Mesothelial cell of epicardium (in vitro differentiated cells): ENCODE measurements at places on chromosomes 1 and 21.
A peak's percentile ranks its signal among the peaks of the same experiment; 100 is the strongest.

DNA sequence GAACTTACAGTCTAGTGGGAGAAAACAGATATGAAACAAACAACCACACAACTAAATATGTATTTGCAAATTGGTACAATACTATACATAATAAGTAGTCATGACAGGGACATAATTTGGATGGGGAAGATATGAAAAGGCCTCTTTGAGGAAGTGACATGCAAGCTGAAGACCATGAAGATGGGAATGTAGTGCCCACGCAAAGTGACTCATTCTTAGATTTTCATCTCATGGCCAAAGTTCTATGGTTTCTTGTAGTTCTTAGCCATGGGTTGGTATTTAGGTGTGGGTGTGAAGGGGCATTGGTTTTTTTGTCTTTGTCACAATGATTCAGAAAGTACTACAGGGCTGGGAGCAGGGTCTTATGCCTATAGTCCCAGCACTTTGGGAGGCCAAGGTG is 105.4 kb upstream of the FAM78B start:
- H3K4me1 ChIP-seq = no peaks in the 10 kb centered on the region
- no peaks in the 10 kb centered on the region for H3K36me3 ChIP-seq
- no peak for DNase-seq
- no peaks in the 10 kb centered on the region for H3K27me3 ChIP-seq
- no peak overlapping the region for H3K27ac ChIP-seq

DNA sequence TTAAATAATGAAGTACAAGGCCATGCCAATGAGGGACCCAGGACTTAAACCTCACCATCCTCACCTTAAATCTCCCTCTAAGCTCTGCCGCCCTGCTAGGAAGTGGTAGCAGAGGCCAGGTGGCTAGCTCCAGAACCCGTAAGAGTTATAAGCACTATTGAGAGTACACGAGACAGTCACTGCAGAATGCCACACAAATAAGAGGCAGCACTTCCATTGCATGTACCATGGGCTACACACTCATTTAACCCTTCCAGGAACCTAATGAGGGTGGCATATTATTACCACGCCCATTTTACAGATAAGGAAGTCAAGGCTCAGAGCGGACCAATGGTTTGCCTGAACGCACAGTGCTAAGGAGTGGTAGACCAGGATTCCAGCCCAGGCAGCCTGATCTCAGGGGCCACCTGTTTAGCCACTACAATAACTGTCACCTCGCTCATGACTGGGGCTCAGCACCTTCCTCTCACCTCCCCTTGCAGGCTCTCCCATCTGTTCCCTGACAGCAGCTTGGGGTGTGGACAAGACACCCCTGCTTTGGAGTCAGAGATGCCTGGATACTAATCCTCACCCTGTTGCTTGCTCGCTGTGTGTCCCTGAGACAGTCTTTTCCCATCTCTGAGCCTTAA is 54.8 kb upstream of the ID3 start:
- peaks cover 9% of the 10 kb centered on the region for H3K27me3 ChIP-seq
- H3K4me3 ChIP-seq = no peak overlapping the region
- no peak for DNase-seq
- H3K4me1 ChIP-seq = no peaks in the 10 kb centered on the region
- H3K36me3 ChIP-seq = no peaks in the 10 kb centered on the region

GRCh38 chr21:32207406-32207716 is 71.5 kb downstream of the MIS18A start:
- H3K4me3 ChIP-seq = no peak overlapping the region
- DNase-seq = no peak
- no peak overlapping the region for H3K27ac ChIP-seq
- H3K27me3 ChIP-seq = no peaks in the 10 kb centered on the region

- H3K36me3 ChIP-seq = no peaks in the 10 kb centered on the region
- H3K27ac ChIP-seq = no peak overlapping the region
- no peak overlapping the region for H3K4me3 ChIP-seq
- peak; percentile 77 for DNase-seq
- peaks cover 18% of the 10 kb centered on the region for H3K4me1 ChIP-seq
- peaks cover 4% of the 10 kb centered on the region for H3K27me3 ChIP-seq
These were observed 13.0 kb downstream of the CCDC190 start for GRCh38 chr1:162847839-162848453.

GRCh38 chr1:172781513-172782140 is 122.7 kb downstream of the FASLG start:
- H3K27me3 ChIP-seq = no peaks in the 10 kb centered on the region
- H3K4me1 ChIP-seq = peaks cover 23% of the 10 kb centered on the region
- H3K4me3 ChIP-seq = no peak overlapping the region
- no peak overlapping the region for H3K27ac ChIP-seq
- peaks cover 8% of the 10 kb centered on the region for H3K36me3 ChIP-seq

GRCh38 chr1:15172405-15173259 is 19.1 kb downstream of the TMEM51 start:
- H3K27ac ChIP-seq = peak overlapping the region; percentile 45
- H3K4me1 ChIP-seq = peaks cover 19% of the 10 kb centered on the region
- no peak for DNase-seq
- no peaks in the 10 kb centered on the region for H3K36me3 ChIP-seq
- H3K27me3 ChIP-seq = no peaks in the 10 kb centered on the region

- H3K4me1 ChIP-seq = peaks cover 50% of the 10 kb centered on the region
- no peak overlapping the region for H3K4me3 ChIP-seq
- H3K27me3 ChIP-seq = no peaks in the 10 kb centered on the region
- DNase-seq = no peak
- peak overlapping the region; percentile 85 for H3K27ac ChIP-seq
- H3K36me3 ChIP-seq = no peaks in the 10 kb centered on the region
These were observed 114.4 kb upstream of the GADD45A start for GRCh38 chr1:67570486-67571143.

DNA sequence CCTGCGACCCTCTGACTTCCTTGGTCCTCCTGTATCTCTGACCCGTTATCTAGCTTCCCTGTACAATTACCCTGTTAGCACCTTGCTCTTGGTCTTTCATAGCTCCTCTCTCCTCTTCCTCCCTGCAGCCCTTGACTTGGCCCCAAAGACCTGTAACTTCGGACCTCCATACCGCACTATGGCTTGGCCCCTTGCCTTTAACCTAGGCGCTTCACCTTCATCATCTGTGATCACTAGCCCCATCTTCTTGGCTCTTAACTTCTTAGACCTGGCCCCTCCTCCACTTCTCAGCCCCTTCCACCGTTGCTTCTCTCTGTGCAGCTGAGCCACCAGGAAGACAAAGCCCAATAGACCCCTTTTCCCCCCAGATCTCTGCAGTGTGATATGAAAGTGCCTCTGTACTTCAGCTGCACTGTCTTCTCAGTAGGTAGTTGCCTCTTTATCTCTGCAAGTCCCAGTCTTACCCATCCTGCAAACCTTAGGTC is 740 bp downstream of the ZNF691 start:
- peaks cover 19% of the 10 kb centered on the region for H3K4me1 ChIP-seq
- H3K27ac ChIP-seq = peak overlapping the region; percentile 80
- H3K36me3 ChIP-seq = peaks cover 37% of the 10 kb centered on the region
- peak overlapping the region; percentile 91 for H3K4me3 ChIP-seq
- no peak for DNase-seq
- no peaks in the 10 kb centered on the region for H3K27me3 ChIP-seq

- no peak overlapping the region for H3K4me3 ChIP-seq
- no peaks in the 10 kb centered on the region for H3K4me1 ChIP-seq
- no peaks in the 10 kb centered on the region for H3K36me3 ChIP-seq
- H3K27me3 ChIP-seq = peaks cover 40% of the 10 kb centered on the region
These were observed 474.5 kb downstream of the DSCAM start for GRCh38 chr21:40372506-40372905.

DNA sequence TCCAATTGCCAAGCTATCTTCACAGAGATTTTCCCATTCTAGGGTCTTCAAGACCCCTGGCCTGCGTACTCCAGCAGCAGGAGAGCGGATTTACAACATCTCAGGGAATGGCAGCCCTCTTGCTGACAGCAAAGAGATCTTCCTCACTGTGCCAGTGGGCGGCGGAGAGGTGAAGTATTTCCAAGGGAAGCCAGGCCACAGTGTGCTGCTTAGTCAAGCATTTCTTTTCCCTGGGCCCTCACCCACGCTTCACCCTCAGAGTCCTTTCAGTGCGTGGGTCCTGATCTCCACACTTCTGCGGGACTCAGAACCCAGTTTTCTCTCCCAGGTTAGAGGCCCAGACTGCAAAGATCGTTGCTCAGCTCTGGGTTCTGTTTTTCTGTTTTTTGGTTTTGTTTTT is 13.1 kb downstream of the CDCA8 start:
- DNase-seq = no peak
- peaks cover 36% of the 10 kb centered on the region for H3K36me3 ChIP-seq
- H3K4me3 ChIP-seq = no peak overlapping the region
- H3K27ac ChIP-seq = no peak overlapping the region
- H3K27me3 ChIP-seq = no peaks in the 10 kb centered on the region
- no peaks in the 10 kb centered on the region for H3K4me1 ChIP-seq

DNA sequence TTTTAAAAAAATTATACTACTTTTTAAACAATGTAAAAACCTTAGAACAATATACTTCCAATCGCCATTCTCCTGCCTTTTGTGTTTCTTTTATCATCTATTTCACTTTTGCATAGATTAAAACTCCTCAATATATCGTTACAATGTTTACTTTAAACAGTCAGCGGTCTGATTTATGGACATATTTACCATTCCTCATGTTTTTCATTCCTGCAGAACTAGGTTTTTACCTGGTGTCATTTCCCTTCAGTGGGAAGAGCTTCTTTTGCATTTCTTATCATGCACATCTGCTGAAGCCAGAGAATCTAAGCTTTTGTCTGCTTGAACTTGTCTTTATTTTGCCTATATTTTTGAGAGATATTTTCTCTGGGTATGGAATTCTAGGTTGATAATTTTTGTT is 277.4 kb upstream of the PLXNA2 start:
- no peaks in the 10 kb centered on the region for H3K36me3 ChIP-seq
- peaks cover 17% of the 10 kb centered on the region for H3K4me1 ChIP-seq
- H3K4me3 ChIP-seq = no peak overlapping the region

DNA sequence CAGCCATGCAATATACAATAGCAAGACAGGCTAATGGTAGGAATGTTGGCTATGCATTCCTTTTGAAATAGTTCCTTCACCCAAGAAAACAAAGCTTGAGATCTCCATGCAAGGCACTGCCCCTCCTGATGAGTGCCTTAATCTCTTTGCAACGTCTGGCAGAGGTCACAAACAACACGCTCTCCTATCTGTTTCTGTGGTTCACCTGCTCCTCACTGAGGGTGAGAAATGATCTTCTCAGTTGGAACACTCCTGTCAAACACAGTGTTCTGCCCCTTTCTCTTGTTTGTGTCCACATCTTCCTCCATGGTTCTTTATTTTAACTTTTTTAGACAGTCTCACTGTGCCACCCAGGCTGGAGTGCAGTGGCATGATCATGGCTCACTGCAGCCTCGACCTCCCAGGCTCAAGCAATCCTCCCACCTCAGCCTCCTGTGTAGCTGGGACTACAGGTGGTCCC is 21.2 kb upstream of the XPR1 start:
- peaks cover 29% of the 10 kb centered on the region for H3K4me1 ChIP-seq
- no peak for DNase-seq
- H3K36me3 ChIP-seq = no peaks in the 10 kb centered on the region
- H3K4me3 ChIP-seq = no peak overlapping the region
- H3K27me3 ChIP-seq = no peaks in the 10 kb centered on the region

- no peak overlapping the region for H3K4me3 ChIP-seq
- H3K36me3 ChIP-seq = no peaks in the 10 kb centered on the region
- peaks cover 2% of the 10 kb centered on the region for H3K4me1 ChIP-seq
- no peaks in the 10 kb centered on the region for H3K27me3 ChIP-seq
- H3K27ac ChIP-seq = no peak overlapping the region
These were observed 73.3 kb upstream of the KLHDC7A start for GRCh38 chr1:18407166-18408045.

DNA sequence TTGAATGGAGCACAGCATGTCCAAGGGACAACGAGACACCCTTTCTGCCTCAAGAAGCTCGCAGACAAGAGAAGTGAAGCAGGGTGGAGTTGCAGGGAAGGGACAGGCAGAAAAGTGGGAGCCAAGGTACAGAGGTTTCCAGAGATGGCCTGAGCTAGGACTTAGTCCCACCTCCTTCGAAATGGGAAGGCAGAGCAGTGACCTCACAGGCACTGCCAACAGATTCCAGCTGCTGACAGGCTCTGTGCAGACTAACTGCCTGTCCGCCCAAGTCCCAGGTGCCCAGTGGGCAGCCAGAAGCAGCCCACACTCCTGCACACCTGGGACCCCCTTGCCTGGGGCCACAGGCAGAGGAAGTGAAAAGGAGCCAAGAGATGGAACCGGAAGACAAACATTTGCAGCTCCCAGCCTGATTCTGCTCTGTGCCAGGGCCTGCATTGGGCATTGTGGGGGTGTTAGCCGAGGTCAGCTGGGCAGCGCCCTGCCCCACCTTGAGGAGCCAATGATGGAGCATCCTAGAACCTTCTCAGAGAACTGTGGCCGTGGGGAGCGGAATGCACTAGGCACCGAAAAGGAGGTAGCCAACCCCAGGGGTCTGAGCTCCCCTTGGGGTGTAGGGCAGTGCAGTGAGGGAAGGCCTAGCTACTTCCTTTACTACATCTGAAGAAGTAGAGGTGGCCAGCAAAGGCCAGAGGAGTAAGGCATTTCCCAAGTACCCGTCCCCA is 27.5 kb upstream of the RSPO1 start:
- H3K4me3 ChIP-seq = no peak overlapping the region
- no peak for DNase-seq
- peaks cover 30% of the 10 kb centered on the region for H3K27me3 ChIP-seq
- H3K36me3 ChIP-seq = no peaks in the 10 kb centered on the region

- H3K36me3 ChIP-seq = no peaks in the 10 kb centered on the region
- DNase-seq = no peak
- no peaks in the 10 kb centered on the region for H3K27me3 ChIP-seq
- H3K4me3 ChIP-seq = peak overlapping the region; percentile 7
These were observed 436.5 kb upstream of the VAMP3 start for GRCh38 chr1:7334475-7335035.

DNA sequence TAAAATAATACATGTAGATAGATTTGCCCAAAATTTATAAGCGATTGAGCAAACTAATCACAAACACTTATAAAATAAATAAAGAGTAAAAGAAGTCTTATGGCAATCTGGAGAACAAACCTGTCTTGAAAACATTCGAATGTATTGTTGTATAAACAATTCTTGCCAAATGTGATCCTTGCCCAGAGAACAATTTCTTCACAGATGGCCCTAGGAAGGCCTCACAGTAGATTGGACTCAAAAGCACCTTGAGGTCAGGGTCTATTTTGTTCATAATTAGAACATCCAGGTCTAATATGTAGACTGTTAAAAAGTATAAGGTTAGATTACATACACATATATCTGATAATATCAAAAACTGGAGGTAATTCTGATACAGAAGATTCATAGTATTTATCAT is 202.4 kb downstream of the KCNT2 start:
- H3K4me3 ChIP-seq = no peak overlapping the region
- no peak for DNase-seq
- peaks cover 37% of the 10 kb centered on the region for H3K4me1 ChIP-seq
